ENCODE measurements at places on chromosomes 4 and X. TPM values are rescaled to one million over a fixed set of nuclear protein-coding genes. Genes with fewer than 3 reads are reported as not detected.

- DNase-seq: no peak
These were observed 30.5 kb upstream of the ACSL1 start for GRCh38 chr4:184856277-184856609.

GRCh38 chrX:17355976-17356375 is 19.0 kb upstream of the NHS start:
- no peak for DNase-seq

PALLD gene
- polyA plus RNA-seq: 183 TPM

DNA sequence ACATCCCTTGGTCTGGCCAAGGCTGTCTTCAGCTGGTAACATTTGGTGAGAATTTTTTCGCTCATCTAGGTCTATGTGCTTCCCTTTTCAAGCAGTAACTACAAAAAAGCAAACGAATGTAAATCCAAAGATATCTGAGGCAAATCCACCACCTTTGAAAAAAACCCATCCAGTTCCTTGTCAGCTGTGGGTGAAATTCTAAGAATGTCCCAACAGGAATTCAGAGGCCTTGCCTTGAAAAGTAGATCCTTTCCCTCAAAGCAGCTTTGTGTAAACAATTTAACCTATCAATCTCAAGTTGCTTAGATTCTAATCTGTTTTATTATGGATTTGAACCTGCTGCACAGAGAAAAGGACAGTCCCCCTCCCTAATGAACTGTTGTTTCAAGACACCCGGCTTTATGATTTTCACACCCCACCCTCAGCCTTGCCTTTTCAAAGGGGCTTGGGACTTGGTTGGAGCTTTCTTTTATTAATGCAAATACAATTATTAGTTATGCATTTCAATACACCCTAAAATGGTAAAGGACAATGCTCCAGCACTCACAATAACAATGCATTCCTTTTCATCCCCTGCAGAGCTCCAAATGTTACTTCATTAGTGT is 166.6 kb downstream of the LDB2 start:
- no peak for DNase-seq

- no peak for DNase-seq
These were observed 32.8 kb upstream of the ADAD1 start for GRCh38 chr4:122346036-122346435.

DNA sequence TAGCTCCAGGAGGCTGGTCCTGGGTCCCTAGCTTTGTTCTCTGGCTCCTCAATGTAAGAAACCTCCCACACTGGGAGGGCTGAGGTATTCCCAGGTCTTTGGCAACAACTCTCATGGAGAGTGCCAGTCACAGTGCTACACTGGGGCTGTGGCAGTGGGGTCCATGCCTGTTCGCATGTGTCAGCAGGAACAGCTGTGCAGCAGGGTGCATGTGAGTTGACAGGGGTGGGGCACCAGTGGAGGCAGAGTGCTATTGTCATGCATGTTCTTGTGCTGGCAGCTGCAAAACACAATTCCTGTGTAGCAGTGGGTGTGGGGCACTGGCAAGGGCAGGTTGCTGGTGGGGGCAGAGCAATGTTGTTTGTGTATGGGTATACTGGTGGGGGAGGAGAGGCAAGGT is 246.0 kb downstream of the CXXC4 start:
- DNase-seq: no peak

GRCh38 chrX:45714866-45715265 is 514.2 kb upstream of the DIPK2B start:
- DNase-seq: no peak

DNA sequence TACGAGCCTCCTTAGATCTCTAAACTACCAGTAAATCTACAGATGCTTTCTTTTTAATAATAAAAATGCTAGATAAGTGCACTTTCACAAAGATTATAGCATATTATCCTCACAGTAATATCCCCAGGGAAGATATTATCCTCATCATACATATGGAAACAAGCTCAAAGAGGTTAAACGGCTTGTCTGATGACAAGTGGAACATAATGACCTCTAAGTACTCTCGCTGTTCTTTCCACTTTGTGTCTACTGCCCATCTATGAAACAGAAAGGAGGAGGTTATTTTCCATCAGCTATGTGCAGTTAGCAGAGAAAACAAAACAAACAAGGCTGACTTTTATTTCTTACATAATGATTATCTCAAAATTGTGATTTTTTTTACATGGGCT is 42.8 kb upstream of the PRDM8 start:
- no peak for DNase-seq

DNA sequence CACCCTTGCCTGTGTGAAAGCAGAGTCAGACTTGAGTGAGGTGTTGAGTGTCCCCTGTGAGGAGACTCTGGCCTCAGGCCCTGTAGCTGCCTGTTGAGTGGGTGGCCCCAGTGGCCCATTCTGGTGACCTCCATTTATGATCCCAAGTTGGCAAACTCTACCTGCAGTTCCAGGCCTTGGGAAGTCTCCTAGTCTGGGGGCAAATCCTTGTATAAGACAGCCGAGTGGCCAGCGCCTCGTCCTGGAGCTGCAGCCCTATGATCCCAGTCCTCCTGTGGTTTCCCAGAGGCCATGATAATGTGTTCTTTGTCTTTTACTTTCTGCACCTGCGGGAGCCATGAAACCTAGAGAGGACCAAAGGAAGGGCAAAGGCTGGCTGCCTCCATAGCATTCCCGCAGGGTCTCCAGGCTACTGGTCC is 58.7 kb downstream of the NBDY start:
- DNase-seq: no peak

DNA sequence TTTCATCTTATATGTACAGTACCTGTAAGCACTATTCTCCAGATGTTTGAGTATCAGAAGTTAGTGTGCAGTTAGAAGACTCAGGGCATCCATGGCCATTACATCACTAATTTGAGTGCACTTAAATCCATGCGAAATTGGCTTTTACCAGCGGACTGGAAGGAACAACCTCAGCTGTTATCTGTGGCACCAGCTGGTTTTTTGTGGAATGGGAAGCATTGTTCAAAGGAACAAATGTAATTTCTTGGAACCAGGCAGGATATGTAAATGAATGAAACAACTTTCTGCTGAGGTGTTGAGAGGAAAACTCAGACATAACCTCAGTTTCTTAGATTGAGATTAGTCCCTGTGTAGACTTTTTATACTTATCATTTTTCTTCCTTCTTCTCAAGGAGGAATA is 60.2 kb downstream of the PDGFRA start:
- DNase-seq: no peak

GABRB1 gene
- 1.2 TPM for polyA plus RNA-seq

Data from renal pelvis (tissue), 12 donors.